ENCODE measurements at places on chromosomes 4 and X.

GRCh38 chr4:146640021-146640464, 1.4 kb downstream of the POU4F2 start:
- no peak for DNase-seq

GRCh38 chr4:24778464-24779225, 16.7 kb upstream of the SOD3 start:
- DNase-seq = no peak

DNA sequence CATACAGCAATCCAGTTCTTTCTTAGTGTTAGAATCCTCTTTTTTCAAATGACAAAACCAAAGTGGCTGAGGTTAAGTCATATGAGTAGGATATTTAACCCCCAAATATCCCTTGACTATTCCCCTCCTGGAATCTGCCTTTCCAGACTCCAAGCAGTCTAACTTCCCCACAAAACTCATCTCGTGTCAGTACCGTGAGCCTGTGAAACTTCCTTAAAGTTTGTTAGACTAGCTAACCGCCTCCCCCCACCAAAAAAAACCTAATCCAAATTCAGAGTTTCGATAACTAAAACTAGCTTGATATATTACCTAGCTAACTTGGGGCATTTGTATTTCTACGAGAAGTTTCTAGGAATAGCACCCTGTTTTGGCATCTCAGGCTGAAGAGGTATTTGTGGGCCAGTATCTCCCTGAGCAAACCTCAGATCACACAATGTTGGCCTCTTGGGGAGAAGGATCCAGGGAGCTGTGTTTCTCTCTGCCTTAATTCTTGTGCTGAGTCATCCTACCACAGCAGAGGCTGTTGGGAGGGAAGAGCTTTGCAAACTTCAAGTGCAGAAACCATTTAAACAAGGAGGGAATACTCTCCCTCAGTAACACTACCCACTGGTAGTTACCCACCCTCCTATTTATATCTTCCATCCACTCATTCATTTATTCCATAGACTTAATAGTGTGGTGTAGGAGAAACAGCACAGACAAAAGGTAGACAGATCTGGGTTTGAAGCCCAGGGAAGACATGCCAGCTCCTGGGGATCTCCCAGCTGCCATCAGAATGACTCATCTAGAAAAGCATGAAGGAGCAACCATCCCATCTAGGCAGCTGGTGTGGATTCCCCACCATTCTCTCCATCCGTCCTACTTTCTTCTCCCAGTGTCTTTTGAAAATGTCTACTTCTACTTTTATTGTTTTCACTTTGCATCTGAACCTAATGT, 39.3 kb upstream of the TXK start:
- no peak for DNase-seq

DNA sequence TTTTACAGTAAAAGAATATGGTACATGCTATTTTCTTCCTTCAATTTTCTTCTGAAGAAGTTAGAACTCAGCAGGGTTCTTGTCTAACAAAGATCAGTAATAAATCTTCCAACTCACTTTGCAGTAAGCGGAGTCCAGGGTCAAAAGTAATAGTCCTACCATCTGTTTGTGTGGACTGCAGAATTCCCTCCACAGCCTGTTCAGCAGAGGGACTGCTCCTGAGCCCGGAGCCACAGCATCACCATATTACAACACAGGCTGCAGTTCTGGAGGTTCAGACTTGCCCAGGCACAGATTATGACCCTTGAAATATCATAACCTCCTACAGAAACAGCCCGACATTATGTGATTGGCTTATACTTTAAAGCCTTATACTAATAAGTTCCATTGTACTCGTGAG, 10.3 kb downstream of the FHDC1 start:
- no peak for DNase-seq

GRCh38 chrX:129719931-129720530, 18.7 kb upstream of the XPNPEP2 start:
- DNase-seq = no peak

DNA sequence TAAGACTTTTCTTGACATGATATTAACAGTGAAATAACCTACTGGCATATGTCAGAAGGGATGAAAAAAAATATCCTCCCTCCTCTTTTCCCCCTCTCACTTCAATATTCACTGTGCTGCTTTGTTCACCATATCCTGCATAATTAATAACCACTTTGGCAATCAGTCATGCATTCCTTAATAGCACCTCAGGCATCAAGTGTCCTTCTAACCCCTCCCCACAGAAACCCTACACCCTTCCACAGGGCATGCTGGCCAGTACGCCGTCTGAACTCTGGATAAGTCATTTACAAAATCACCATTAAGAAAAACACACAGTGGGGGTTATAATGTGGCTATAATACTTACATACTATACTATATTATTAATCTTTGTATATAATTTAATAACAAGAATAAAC, 165.9 kb downstream of the PDGFC start:
- no peak for DNase-seq

DNA sequence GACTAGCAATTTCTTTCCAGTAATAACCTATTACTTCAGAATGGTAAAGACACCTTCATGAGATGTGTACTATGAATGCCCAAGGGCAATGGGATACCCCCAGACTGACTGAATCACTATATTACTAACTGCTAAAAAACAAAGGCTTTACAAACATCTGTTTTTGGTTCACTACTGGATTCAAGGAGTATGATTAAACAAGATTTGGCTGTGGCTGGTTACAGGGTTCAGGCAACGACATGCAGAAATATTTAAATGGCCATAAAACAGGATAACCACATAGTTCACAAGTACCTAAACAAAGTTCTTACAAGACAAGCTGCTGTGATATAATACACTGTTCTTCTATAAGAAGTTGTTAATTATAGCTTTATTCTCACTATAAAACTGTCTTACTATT, 128.2 kb downstream of the FRYL start:
- no peak for DNase-seq

Data from stimulated activated CD4-positive, alpha-beta T cell treated with anti-CD3 and anti-CD28 coated beads, Interleukin-2, amount 100 ng/mL, for 24 hours (primary cell).